ENCODE measurements at places on chromosomes 2 and 18. TPM values are rescaled to one million over a fixed set of nuclear protein-coding genes. Genes with fewer than 3 reads are reported as not detected.

Gene TSPYL6
- total RNA-seq = not detected

Gene CROCC2
- total RNA-seq = not detected

Gene DOCK10
- 13.7 TPM for total RNA-seq

Gene LIPG
- 88.9 TPM for total RNA-seq

Gene CAPN14
- total RNA-seq = under 0.01 TPM

Gene DNAH7
- under 0.01 TPM for total RNA-seq

Gene BMP10
- not detected for total RNA-seq

Gene ABCG8
- not detected for total RNA-seq

Gene SLC40A1
- total RNA-seq = 4.5 TPM

Measured in epithelial cell of umbilical artery (primary cell).